ENCODE measurements at places on chromosomes 2 and 18. TPM values are rescaled to one million over a fixed set of nuclear protein-coding genes. Genes with fewer than 3 reads are reported as not detected.
A peak's percentile ranks its signal among the peaks of the same experiment; 100 is the strongest.

SRD5A2 gene
- total RNA-seq, result not detected

GRCh38 chr2:107025291-107025857, 139.4 kb upstream of the ST6GAL2 start:
- H3K27me3 ChIP-seq, result no peaks in the 10 kb centered on the region
- no peak overlapping the region for H3K4me3 ChIP-seq
- H3K4me1 ChIP-seq, result no peaks in the 10 kb centered on the region
- H3K27ac ChIP-seq, result no peak overlapping the region
- no peak for DNase-seq

UGT1A9 gene
- not detected for total RNA-seq

DNA sequence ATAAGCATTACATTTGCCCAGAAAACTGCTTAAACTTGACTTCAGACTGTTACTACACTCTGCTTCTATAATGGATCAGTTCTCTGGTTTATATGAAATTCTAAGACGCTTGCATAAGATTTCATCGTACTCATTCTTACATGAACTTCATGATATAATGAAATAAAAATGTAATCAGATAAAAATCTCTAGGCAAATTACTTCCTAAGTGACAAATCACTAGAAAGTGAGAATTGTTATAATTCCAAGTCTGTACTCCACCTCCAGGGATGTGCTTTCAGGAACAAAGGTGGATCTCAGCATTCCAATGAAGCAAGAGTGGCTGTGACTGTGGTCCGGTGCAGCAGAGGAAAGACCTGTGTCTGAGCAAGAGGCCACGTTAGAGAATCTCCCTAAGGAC, 226.2 kb downstream of the PIEZO2 start:
- H3K36me3 ChIP-seq, result no peaks in the 10 kb centered on the region
- H3K4me3 ChIP-seq, result no peak overlapping the region
- H3K4me1 ChIP-seq, result peaks cover 37% of the 10 kb centered on the region
- no peak overlapping the region for H3K27ac ChIP-seq
- DNase-seq, result no peak

GRCh38 chr2:3246928-3247714, 130.5 kb downstream of the EIPR1 start:
- H3K4me3 ChIP-seq, result no peak overlapping the region
- no peaks in the 10 kb centered on the region for H3K27me3 ChIP-seq
- no peaks in the 10 kb centered on the region for H3K4me1 ChIP-seq
- DNase-seq, result no peak
- no peak overlapping the region for H3K27ac ChIP-seq

SERPINB10 gene
- total RNA-seq, result not detected

- peaks cover 39% of the 10 kb centered on the region for H3K36me3 ChIP-seq
- H3K4me1 ChIP-seq, result no peaks in the 10 kb centered on the region
- H3K27me3 ChIP-seq, result no peaks in the 10 kb centered on the region
- no peak overlapping the region for H3K4me3 ChIP-seq
- no peak for DNase-seq
- no peak overlapping the region for H3K27ac ChIP-seq
These were observed 25.5 kb downstream of the B4GALT6 start for GRCh38 chr18:31658670-31659575.

- no peak for DNase-seq
- H3K4me1 ChIP-seq, result peaks cover 12% of the 10 kb centered on the region
- no peaks in the 10 kb centered on the region for H3K36me3 ChIP-seq
- H3K27ac ChIP-seq, result no peak overlapping the region
These were observed 336.2 kb downstream of the TXNL1 start for GRCh38 chr18:56302156-56302555.

- no peak overlapping the region for H3K4me3 ChIP-seq
- no peaks in the 10 kb centered on the region for H3K36me3 ChIP-seq
- no peak for DNase-seq
- H3K27ac ChIP-seq, result no peak overlapping the region
These were observed 69.7 kb upstream of the SULT1C3 start for GRCh38 chr2:108169982-108170625.

GRCh38 chr2:166593403-166593802, 99.4 kb upstream of the SCN7A start:
- no peak overlapping the region for H3K4me3 ChIP-seq
- H3K4me1 ChIP-seq, result no peaks in the 10 kb centered on the region
- no peak for DNase-seq
- no peak overlapping the region for H3K27ac ChIP-seq

GRCh38 chr2:164593541-164593940, 27.7 kb downstream of the GRB14 start:
- H3K27me3 ChIP-seq, result no peaks in the 10 kb centered on the region
- H3K4me1 ChIP-seq, result no peaks in the 10 kb centered on the region
- DNase-seq, result no peak
- H3K4me3 ChIP-seq, result no peak overlapping the region
- H3K36me3 ChIP-seq, result no peaks in the 10 kb centered on the region

- H3K27me3 ChIP-seq, result no peaks in the 10 kb centered on the region
- H3K4me3 ChIP-seq, result no peak overlapping the region
- peaks cover 14% of the 10 kb centered on the region for H3K36me3 ChIP-seq
- H3K4me1 ChIP-seq, result no peaks in the 10 kb centered on the region
These were observed 308.7 kb downstream of the LRATD1 start for GRCh38 chr2:14941151-14941631.

DNA sequence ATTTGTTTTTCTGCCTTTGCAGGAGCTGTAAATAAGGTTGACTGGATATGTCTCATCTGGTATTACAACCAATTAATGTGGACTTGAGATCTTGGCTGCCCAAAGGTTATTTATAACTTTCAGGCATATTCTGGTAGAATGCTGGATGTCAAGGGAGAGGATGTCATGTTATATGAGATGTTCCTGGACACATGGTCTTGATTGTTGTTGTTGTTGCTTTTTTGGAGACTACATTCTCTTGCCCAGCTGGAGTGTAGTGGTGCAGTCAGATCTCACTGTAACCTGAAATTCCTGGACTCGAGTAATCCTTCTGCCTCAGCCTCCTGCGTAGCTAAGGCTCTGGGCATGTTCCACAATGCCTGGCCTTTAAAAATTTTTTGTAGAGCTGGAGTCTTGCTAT, 83.3 kb downstream of the LCLAT1 start:
- H3K27ac ChIP-seq, result no peak overlapping the region
- H3K4me1 ChIP-seq, result peaks cover 8% of the 10 kb centered on the region
- H3K27me3 ChIP-seq, result no peaks in the 10 kb centered on the region
- no peak for DNase-seq

DNA sequence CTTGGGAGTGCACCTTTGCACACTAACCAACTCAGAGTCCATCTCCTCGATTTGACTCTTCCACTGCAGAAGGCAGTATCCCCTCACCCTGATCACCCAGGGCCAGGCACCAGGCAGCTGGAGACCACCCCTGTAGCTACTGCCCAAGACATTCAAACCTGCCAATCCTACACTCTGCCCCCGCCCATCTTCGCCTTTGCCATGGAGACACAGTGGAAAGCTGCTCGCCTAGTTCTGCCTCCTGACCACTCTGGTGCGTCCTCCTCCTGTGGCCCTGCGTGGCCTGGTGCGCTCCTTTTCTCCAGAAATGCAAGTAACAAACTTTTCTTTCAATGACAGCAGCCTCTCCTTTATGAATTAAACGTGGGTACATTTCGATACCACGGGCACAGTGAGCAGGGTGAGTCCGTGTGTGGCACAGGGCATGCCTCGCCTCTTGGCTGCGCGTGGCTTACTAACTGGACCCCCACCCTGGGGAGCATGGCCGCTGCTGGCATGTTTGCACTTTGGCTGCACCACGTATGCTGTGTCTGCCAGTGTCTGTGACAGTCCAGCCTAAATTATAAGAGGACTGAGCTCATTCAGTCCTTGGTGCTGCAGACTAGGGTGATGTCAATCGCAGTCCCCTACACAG, 47.6 kb downstream of the LONRF2 start:
- peak overlapping the region; percentile 22 for H3K27ac ChIP-seq
- no peaks in the 10 kb centered on the region for H3K4me1 ChIP-seq
- no peak for DNase-seq
- peaks cover 4% of the 10 kb centered on the region for H3K36me3 ChIP-seq
- no peak overlapping the region for H3K4me3 ChIP-seq
- no peaks in the 10 kb centered on the region for H3K27me3 ChIP-seq

ST8SIA5 gene
- total RNA-seq, result 0.79 TPM

DNA sequence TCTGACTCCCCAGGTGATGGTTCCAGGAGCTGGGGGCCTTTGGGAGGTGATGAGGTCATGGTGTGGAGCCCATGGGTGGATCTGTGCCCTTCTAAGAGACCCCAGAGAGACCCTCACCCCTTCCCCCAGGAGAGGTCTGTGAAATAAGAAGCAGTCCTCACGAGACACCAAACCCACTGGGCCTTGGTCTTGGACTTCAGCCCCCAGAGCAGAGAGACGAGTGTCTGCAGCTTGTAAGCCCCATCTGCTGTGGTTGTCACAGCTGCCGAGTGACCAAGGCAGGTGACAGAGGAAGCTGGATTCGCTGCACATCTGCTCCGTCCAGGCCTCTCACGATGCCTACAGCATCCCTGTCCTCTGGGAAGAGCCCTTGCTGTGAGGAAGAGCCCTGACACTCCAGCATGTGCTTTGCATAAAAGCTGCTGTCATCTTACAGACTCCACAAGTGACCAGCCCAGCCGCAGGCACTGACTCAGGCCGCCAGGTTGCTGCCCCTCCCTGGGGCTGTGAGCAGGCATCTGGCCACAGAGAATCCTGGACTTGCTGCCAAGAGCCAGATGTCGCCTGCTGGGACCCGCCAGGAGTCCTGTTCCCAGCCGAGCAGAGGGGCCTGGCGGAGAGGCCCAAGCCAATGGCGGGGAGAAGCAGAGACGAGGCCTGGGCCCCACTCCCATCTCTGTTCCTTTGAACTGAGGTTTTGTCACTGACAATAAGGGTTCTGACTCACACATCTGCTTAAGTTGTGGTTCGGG, 150.8 kb downstream of the PXDN start:
- peaks cover 14% of the 10 kb centered on the region for H3K4me1 ChIP-seq
- no peak overlapping the region for H3K27ac ChIP-seq
- H3K27me3 ChIP-seq, result no peaks in the 10 kb centered on the region
- no peak for DNase-seq
- H3K36me3 ChIP-seq, result no peaks in the 10 kb centered on the region
- H3K4me3 ChIP-seq, result no peak overlapping the region

GRCh38 chr2:75367401-75367800, 168.1 kb upstream of the TACR1 start:
- no peak overlapping the region for H3K4me3 ChIP-seq
- H3K27ac ChIP-seq, result no peak overlapping the region
- DNase-seq, result no peak
- peaks cover 4% of the 10 kb centered on the region for H3K27me3 ChIP-seq
- peaks cover 14% of the 10 kb centered on the region for H3K36me3 ChIP-seq

DNA sequence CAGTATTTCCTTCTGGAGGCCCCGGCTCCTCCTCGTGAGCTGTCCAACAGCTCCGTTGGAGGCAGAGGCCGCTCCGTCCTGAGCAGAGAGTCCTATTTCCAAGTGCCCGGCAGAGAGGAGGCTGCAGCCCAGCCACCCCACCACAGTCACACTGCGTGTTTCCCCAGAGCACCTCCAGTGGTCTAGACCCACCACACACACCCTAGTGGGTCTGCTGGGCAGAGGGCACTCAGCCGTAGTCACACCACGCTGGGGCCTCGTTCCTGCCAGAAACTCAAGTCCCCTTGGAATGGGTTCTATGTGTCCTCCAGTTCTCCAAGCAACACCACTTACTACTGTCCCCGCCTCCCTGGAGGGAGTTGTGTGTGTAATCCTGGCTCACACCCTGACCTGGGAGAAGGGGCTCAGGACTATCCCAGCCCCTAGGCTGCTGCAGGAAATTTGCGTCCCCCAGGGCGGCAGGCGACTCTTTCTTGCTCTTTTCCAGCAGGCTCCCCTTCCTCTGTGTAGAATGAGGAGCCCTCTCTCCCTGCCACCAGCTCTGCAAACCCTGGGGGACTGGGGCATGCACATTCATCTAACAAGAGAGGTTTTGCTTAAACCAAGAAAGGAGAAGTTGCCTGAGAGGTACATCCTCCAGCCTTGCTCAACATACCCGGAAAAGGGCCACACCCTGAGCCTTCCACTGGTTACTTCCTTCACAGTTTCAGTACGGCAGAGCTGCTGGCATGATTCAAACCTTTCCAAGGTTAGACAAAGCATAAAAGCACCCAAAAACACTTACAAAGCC, 114.1 kb downstream of the NDUFA10 start:
- DNase-seq, result no peak
- no peak overlapping the region for H3K4me3 ChIP-seq
- no peaks in the 10 kb centered on the region for H3K4me1 ChIP-seq
- peak overlapping the region; percentile 72 for H3K27ac ChIP-seq
- H3K27me3 ChIP-seq, result no peaks in the 10 kb centered on the region

TTLL4 gene
- total RNA-seq, result 123 TPM

DNA sequence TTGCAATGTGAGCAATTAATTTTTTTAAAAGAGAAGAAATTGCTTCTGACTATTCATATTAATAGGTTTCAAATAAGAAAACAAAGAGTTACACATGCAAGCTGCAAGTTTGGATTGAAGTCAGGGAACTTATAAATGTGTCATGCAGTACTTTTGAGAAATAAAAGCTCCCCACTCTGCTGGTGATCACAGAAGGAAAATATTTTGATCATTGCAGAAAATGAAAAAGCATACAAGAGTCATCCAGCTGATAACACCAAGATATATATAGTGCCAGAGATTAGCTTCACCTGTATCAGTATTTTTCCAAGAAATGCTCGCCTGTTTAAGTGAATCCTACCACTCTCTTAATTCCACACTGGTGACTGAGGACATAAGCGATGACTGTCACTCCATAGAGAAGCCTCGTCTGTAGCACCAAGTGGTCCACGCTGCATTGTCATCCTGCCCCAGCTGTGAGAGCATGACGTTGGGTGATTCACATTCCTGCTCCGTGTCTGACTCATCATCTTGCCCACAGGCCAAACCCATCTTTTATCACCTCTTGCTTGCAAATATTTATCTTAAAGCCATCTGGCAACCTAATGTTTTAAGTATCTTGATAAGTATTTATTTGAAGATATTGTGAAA, 178.0 kb downstream of the ASXL3 start:
- no peak overlapping the region for H3K27ac ChIP-seq
- H3K4me1 ChIP-seq, result peaks cover 3% of the 10 kb centered on the region
- H3K36me3 ChIP-seq, result no peaks in the 10 kb centered on the region
- no peak for DNase-seq

- no peak overlapping the region for H3K27ac ChIP-seq
- no peak for DNase-seq
- H3K27me3 ChIP-seq, result no peaks in the 10 kb centered on the region
- no peaks in the 10 kb centered on the region for H3K36me3 ChIP-seq
- H3K4me3 ChIP-seq, result no peak overlapping the region
These were observed 88.5 kb upstream of the RBMS1 start for GRCh38 chr2:160582081-160582480.

NYAP2 gene
- 0.36 TPM for total RNA-seq

DNA sequence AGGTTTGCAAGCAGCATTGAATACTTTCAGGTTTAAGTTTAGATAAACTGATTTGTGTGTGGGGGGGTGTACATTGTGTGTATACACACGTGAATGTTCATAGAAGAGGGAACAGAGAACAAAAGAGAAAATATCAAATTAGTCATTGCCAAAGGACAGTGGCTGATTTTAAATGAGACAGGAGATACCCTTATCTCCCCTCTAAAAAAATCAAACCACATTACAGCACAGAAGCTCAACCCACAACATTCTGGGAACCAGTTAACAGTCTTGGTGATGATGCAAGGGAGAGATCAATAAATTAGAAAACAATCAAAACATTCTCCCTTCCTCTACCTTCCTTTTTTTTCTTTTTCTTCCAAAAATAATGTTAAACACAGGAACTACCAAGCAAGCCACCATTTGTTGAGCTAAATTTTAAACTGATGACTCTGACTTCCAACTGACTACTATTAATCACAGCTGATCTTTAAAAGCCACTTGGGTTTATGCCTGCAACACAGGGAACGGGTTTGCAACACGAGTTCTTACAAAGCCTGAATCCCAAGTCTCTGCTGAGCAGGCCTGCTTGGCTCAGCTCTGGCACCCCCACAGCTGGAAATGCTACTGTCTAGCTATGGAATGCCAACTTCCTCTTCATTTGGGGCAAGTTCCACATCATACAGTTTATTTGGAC, 119.2 kb upstream of the ACVR1C start:
- H3K27ac ChIP-seq, result no peak overlapping the region
- no peaks in the 10 kb centered on the region for H3K27me3 ChIP-seq
- no peaks in the 10 kb centered on the region for H3K4me1 ChIP-seq
- no peak overlapping the region for H3K4me3 ChIP-seq
- peaks cover 19% of the 10 kb centered on the region for H3K36me3 ChIP-seq
